ENCODE measurements at places on chromosomes 11 and 22.
A peak's percentile ranks its signal among the peaks of the same experiment; 100 is the strongest.

GRCh38 chr11:99739464-99740089 lies 718.8 kb downstream of the CNTN5 start:
- peak; percentile 36 for DNase-seq

GRCh38 chr11:65355776-65356393 lies 1.3 kb downstream of the TIGD3 start:
- peak; percentile 71 for DNase-seq

- no peak for DNase-seq
Observed at GRCh38 chr22:50104141-50104544, 14.3 kb downstream of the MOV10L1 start.

DNA sequence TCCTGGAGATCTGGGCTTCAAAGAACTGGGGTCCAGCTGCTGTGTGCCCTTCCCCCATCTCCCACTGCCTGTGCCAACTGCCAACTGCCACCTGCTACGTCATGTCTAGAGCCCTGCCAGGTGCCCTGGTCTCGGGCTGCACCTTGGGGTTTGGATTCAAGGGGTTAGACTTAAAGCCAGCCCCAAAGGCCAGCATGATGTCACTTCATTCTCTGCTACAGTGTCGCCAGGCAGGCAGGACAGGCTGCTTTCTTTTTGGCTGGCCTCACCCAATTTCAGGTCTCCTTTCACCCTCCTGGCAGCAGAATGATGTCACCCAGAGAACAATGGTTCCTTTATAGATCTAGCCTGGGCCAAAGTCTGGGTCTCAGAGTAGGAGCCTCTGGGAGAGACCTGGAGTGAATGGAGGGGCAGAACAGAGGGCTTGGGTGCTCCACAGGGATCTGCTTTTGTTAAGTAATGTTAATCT lies 79.5 kb upstream of the CRYBB3 start:
- no peak for DNase-seq

- no peak for DNase-seq
Observed at GRCh38 chr11:23884341-23884740, 612.5 kb upstream of the LUZP2 start.

DNA sequence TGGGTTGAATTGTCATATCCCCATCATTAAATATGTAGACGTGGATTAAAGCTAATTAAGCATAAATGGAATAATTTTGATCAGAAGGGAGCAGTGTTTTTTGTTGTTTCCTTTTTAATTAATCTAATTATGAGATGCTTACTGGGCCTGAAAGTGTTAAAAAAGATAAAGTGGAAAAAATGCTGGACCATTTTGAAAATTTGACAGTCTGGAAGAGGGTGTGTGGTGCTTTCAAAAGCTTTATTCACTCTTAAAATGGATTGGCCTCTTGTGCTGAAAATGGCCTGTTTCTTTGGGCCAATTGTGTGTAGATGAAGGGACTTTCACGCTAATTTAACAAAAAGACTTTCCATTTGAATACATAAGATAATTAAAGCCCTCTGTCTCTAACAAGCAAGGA lies 1.8 kb downstream of the TNRC6B start:
- no peak for DNase-seq

GRCh38 chr11:5719703-5720495 lies 16.3 kb upstream of the OR56B1 start:
- DNase-seq, result no peak

GRCh38 chr11:108713076-108713790 lies 48.4 kb downstream of the DDX10 start:
- DNase-seq, result no peak

DNA sequence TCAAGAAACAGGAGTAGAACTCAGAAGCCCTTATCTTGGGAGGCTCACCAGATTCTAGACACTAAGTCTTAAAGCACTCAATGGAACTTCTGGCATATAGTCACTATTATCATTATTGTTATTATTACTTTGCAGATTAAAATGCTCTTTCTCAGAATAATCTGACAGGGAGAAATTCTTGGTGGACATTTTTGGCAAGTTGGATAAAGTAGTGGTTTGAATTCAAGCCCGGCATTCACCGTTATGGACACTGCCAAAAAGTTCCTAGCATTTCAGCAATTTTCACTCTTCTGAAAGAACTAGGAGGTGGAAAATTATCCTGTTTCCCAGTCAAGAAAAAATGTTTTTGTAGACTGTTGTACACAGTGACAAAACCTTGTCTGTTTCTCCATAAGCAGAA lies 179.6 kb upstream of the ISX start:
- no peak for DNase-seq

- no peak for DNase-seq
Observed at GRCh38 chr11:12731841-12732336, 57.7 kb downstream of the TEAD1 start.

DNA sequence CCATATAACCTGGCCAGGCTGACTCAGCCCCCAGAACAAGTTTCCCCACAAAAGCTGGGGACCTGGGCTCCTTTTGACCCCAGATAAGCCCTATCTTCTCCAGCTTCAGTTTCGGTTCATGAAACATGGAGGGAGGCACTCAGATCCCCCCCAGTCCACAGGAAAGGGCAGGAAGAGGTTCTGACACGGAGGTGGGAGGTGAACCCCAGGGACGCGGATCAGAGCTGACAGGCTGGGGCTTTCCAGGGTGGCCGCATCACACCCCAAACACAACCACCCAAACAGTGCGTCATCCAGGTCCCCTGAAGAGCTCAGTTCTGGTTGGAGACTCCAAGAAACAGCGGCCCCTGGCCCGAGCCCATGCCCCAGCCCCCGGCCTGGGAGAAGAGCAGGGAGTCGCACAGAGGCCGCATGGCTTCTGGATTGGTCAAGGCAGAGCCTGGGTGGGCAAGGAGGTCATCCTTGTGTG lies 44.3 kb upstream of the A4GALT start:
- no peak for DNase-seq

DNA sequence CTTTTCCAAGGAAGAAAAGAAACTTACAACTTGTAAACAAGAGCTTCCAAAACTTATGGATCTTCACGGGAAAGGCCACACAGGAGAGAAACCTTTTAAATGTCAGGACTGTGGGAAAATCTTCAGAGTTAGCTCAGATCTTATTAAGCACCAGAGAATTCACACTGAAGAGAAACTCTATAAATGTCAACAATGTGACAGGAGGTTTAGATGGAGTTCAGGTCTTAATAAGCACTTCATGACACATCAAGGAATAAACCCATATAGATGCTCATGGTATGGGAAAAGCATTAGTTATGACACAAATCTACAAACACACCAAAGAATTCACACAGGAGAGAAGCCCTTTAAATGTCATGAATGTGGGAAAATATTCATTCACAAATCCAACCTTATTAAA lies 32.4 kb downstream of the GAB2 start:
- DNase-seq, result no peak

DNA sequence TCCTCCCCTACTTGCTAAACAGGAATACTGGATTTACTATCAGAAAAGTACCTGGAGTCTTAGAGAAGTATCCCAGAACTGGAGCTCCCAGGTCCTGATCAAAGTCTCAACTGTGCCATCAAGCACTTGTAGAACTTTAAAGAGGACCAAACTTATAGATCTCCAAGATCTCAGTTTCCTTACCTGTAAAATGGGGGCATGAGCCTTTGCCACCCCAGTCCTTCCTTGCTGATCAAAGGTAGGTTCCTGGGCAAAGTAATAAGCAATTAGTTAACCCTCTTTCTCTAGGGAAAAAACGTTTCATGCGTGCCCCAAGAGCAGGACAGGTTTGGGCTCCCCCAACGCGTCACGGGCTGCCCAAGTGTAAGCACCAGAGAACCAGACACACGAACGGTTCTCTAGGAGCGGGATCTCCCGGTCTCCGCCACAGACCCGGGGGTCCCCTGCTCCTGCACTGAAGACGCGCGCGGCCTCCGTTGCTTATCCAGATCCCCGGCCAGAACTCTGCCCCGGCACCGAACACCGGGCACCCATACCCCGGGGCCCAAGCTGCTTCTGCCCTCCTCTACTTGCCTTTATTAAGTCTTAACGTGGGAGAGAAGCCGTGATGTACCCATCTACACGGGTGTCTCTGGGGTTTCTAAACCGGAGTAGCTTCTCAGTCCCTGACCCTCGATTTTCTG lies 505 bp downstream of the ZNF214 start:
- peak; percentile 6 for DNase-seq

DNA sequence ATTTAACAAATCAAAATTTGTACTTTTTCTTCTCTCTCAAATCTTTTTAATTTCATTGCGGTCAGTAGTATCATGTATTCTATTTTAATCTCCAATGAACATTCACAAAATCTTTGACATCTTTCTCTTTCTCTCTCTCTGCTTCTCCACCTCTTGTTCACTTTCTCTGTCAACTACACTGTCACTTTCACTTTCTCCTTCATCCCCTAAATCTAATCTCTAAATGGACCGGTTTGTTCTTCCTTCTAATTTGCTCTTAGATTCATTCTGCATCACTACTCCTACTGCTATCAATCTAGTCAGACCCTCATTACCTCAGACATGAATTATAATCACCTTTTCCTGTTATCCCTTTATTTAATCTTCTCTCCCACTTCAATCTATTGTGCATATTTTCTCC lies 18.6 kb downstream of the CCDC73 start:
- DNase-seq, result no peak

DNA sequence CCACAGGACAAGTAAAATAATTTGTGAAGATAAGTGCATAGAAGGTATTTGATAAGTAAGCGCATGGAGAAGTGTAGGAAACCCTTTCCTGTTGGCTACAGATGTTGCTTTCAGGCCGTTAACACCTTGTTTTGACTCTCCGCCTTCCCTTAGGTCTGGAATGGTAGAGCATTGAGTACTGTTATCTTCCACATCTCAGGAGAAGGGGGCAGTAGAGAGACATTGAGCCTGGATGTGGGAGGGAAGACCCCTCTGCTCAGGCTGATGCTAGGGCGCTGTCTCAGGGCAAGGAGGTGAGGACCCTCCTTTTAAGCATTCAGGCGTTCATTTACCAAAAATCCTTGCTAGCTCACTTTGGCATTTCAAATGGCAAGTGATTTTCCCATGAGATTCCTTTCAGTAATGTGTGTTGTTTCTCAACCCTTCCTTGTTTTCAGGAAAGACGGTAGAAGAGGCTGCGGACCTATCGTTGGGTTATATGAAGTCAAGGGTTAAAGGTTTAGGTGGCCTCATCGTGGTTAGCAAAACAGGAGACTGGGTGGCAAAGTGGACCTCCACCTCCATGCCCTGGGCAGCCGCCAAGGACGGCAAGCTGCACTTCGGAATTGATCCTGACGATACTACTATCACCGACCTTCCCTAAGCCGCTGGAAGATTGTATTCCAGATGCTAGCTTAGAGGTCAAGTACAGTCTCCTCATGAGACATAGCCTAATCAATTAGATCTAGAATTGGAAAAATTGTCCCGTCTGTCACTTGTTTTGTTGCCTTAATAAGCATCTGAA lies 27.0 kb upstream of the SCGB1A1 start:
- DNase-seq, result no peak

DNA sequence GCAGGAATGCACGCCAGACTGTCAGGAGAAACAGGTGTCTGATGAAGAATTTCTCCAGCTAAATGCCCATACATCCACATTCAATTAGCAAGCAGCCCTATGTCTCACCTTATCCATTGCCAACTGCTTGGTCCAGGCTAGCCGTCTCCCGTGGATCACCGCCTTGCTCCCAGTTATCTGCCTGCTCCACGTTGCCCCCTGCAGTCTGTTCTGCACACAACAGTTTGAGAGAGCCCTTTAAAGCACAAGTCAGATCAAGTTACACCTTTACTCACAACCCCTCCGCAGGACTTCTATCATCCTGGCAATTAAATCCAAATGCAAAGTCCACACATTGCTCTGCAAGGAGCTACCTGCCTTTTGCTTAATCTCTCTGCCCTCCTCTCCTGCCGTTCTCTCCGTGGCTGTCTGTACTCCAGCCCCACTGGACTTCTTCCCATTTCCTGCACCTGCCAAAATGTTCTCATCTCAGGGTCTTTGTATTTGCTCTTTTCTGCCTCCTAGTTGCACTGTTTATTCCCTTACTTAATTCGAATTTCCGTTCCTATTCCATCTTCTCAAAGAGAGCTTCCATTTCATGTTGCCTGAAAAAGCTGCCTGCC lies 185.3 kb upstream of the LARGE1 start:
- no peak for DNase-seq

DNA sequence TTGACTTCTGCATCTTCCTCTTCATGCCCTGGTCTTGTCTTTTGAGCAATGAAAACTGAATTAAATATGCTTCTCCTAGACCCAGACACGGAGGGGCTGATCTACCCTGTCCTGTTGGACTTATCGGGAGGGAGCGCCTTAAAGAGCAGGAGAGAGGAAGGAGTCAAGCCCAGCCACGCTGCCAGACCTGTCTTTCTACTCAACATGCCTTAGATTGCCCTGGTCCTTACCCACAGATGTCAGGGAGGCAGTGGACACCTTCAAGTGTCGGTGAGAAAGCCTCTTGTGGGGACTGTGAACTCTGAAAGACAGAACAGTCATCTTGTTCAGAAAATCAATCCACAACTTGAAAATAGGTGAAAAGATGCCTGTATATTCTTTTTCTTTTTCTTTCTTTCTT lies 61.8 kb downstream of the IRAG1 start:
- DNase-seq, result no peak

GRCh38 chr22:27776650-27776958 lies 25.0 kb downstream of the MN1 start:
- DNase-seq, result no peak

- DNase-seq, result no peak
Observed at GRCh38 chr22:45756558-45756957, 84.9 kb downstream of the ATXN10 start.

GRCh38 chr11:114275280-114275679 lies 20.9 kb upstream of the NNMT start:
- DNase-seq, result no peak

- DNase-seq, result no peak
Observed at GRCh38 chr22:26581633-26582168, 8.2 kb downstream of the TPST2 start.

DNA sequence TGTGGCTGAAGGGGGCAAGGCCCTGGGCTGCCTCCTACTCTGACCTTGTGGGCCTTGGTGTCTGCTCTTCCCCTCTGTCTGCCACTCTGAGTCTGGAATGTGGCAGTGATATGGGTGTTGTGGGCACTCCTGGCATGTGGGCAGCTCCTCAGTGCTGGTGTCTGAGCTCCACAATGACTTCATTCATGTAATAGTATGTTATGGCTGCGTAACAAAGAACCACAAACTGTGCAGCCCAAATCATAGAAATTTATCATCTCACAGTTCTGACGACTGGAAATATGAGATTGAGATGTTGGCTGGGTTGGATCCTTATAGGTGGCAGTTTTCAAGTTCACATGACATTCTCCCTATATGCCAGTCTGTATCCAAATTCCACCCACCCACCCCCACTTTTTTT lies 59.1 kb downstream of the BCR start:
- DNase-seq, result no peak

DNA sequence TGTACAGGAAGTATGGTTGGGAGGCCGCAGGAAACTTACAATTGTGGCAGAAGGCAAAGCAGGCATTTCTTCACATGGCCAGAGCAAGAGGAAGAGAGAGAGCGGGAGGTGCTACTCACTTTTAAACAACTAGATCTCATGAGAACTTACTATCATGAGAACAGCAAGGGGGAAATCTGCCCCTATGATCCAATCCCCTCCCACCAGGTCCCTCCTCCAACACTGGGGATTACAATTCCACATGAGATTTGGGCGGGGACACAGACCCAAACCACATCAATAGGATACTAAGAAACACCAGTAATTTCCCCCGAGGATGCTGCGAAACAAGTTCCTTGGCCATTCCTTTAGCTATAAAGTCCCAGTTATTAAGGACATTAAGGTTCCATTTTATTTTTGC lies 94.1 kb upstream of the SC5D start:
- no peak for DNase-seq

All from hepatic stellate cell (primary cell).